ENCODE measurements at places on chromosomes 1 and 21.

DNA sequence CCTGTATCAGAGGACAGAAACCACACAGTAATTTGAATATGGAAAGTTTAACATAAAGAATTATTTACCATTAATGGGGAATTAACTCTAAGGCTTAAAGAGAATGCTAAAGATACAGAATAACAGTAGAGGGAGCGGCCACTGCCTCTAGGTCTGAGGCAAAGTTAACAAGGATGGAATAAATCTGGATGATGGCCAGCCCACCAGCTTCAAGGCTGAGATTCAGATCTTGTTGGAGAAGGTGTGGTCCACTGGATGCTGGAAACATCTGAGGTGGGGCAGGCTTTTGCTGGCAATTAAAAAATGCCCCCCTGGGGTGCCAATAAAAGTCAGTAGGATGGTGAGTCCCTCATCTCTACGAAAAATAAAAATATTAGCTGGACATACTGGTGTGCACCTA, 29.4 kb downstream of the ZMYM4 start:
- no peak for DNase-seq

GRCh38 chr1:115515270-115515669, 126.5 kb upstream of the VANGL1 start:
- DNase-seq = no peak

GRCh38 chr1:183622884-183623785, 12.4 kb downstream of the ARPC5 start:
- DNase-seq = peak; percentile 52

DNA sequence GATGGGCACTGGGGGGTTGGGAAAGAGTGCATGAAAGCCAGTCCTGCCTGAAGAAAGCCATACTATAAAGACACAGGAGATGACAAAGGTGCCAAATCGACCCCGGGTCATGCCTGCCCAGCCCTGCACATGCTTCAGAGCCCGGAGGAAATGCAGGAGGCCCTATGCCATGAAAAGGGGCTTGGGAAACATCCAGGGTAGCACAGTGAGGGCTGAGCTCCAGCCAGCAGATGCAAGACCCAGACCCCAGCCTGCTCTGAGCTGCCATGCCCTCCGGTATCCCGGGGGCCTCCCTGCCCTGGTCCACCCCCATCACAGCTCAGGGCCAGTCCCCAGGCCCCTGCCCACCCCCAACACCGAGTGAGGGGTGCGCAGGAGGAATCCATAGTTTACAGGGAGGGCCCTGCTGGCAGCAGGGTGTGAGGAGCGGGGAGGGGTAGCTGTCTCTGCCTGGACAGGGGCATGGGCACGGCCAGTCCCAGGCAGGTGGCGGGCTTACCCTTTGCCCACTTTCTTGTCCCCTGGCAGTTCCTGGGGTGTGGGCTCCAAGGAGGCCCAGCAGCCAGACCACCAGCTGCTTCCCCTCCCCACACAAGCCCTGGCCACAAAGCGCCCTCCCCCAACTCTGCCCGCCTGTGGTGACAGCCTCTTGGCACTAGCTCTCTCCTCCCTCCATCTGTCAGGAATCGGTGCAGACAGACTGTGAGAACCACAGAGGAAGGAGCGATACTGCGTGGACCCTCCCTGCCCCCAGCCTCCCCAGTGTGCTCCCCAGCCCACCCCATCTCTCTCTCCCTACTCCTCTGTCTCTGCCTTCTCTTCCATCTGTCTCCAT, 16.8 kb downstream of the LRP8 start:
- DNase-seq = peak; percentile 78

DNA sequence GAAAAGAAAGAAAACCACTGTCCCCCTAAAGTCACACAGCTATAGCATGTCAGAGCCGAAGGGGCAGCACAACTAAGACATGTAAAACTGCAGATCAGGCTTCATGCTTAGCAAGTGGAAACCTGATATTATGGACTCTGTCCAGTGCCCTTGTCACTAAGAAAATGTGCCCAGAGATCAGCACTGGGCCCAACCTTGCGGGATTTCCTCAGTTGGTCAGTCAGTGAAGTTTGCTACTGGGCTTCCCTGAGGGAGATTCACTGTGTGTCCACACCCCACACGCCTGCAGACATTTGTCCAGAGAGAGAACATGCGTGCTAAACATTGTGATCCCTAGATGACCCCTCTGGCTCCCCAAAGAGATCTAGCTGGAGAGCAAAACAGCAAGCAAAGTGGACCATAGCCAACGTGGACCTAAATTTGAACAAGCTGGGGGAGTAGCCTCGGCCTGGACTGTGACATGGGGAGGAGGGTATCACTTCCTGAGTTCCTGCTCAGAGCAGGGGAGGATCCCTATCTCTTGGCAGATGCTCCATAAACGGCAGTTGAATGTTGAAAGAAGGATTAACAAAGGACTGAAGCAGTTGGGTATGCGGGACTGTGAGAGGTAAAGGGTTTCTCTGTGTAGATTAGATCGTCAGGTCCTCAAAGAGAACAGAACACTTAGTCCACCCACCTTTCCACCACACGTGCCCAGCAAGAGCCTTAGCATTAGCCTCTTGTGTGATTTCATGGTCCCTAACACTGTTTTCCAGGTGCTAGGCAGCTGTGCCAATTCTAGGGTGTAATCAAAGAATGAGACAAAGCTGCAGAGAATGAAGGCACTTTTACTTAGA, 53.6 kb downstream of the GLUL start:
- DNase-seq = no peak

DNA sequence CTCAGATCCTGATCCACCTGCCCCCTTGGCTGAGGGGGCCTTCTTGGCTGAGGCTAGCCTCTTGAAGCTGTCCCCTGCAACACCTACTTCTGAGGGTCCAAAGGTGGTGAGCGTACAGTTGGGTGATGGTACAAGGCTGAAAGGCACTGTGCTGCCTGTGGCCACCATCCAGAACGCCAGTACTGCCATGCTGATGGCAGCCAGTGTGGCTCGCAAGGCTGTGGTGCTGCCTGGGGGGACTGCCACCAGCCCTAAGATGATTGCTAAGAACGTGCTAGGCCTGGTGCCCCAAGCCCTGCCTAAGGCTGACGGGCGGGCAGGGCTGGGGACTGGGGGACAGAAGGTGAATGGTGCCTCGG, 5.2 kb downstream of the ZNF687 start:
- DNase-seq = no peak

DNA sequence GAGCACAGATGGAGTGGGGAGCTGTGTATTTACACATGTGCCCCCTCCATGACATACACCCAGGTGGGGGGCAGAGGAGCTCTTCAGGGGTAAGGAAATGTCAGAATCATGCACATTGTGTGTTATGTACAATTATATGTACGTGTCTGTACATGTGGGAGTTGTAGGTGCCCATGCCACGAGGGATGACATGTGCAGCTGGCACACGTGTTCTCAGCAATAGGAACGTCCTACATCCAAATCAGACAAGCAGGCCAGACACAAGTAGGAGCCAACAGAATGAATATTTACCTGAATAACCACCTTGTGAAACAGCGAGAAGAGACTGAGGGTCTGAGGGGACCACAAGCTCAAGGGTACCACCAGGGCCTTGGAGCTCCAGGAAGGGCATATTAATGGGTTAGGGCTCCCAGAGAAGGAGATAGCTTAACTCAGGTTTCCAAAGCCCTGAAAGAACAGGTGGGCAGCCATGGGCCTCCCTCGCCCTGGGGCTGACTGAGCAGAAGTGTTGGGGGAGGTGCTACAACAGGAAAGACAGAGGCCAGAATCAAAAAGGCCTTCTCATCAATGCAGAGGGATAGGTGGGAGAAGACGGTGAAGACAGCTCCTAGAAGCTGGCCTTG, 3.2 kb downstream of the COL16A1 start:
- DNase-seq = no peak

DNA sequence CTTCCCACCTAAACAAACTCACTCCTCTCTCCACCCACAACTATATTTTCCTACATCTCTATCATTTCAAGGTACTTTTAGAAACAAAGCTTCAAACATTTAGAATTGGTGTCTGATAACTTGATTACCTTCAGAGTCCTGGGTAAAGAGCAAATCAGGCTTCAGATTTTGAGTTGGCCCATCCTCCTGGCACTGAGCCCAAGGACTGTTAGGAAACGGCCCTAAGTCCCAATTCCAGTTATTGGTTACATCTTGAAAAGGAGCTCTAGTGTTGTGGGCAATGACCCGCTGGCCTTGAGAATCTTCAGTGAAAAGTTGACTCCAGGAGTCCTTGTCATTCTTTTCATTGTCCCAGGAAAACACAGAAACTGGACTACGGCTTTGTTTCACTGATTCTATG, 15.1 kb downstream of the MTFR1L start:
- no peak for DNase-seq

- no peak for DNase-seq
These were observed 80.1 kb upstream of the IVNS1ABP start for GRCh38 chr1:185397183-185397582.

GRCh38 chr21:21463456-21463855, 465.2 kb downstream of the NCAM2 start:
- no peak for DNase-seq

- DNase-seq = no peak
These were observed 6.1 kb downstream of the SLC25A44 start for GRCh38 chr1:156200044-156200443.

DNA sequence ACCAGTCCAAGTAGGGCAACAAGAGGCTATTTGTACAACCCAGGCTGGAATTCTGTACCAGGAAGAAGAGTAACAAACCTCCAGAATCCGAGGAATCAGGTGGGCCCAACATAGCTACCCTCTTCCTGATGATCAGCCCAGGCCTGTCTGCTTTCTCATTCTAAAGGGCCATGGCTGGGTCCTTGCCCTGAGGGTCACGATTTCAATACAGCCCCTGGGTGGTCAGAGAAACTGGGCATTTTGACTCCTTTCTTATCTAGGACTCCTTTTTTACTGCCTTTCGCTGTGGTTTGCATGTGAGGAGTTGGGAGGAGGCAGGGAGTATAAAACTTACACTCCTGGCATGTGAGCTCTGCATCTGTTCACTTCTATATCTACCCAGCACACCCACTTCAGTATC, 164.9 kb upstream of the COA6 start:
- DNase-seq = no peak

DNA sequence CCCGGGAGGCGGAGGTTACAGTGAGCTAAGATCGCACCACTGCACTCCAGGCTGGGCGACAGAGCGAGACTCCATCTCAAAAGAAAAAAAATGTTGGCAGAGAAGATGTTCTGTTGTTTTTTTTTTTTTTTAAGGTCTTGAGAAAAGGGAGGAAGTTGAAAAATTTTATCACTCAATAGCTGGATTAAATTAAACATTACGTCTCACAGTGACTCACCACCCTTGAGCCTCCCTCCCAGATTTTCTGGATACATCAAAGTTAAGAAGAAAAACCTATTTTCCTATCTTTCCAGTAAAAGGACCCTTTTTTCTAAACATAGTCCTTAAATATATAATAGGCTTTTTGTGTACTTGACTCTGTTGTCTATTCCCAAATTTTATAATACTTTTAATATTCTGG, 35.5 kb downstream of the IFNAR1 start:
- DNase-seq = no peak

DNA sequence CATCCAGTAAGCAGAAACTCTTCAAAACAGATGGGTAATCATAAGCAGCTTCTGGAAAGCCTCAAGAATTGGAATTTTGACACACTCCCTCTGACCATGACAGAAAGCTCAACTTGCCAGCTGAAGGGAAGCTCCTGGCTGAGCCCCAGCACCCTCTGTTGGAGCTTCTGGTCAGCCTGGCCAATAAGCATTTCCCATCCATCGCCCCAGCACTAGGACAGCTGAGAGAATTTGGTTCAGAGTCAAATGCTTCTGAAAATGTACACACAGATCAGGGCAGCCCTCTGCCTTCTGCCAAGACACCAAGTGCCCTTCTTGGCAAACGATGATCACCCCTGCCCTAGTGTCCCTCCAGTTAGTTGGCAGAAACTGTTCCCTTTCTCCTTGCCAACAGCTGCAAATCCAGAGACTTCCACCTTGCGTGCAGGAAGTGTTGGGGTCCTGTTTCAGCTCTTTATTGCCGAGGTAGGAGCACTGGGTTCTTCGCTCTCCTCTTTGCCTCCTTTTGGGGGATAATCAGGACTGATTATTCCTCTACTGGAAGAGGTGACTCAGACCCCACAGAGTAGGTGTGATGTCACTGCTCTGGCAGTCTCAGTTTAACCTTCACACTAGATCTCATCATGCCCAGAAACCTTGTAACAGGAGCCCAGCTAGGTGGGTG, 11.9 kb downstream of the PIGV start:
- DNase-seq = peak; percentile 94

GRCh38 chr21:18646116-18646515, 242.5 kb upstream of the TMPRSS15 start:
- DNase-seq = no peak

Measured in NCI-H446 treated with DMSO at 0.1 percent for 48 hours (cell line).